ENCODE measurements at places on chromosomes 5 and 9. TPM values are rescaled to one million over a fixed set of nuclear protein-coding genes. Genes with fewer than 3 reads are reported as not detected.

Gene C9orf50
- 0.69 TPM for polyA plus RNA-seq

Gene PAPPA
- 2.9 TPM for polyA plus RNA-seq

Gene TAF11L10
- polyA plus RNA-seq: not detected

Gene PLPPR1
- polyA plus RNA-seq: 16.8 TPM

- DNase-seq: no peak
These were observed 576.5 kb downstream of the TLE1 start for GRCh38 chr9:81112627-81113452.

- DNase-seq: no peak
These were observed 81.5 kb upstream of the PANK3 start for GRCh38 chr5:168660691-168661090.

Gene SAXO1
- polyA plus RNA-seq: 0.29 TPM

Gene ANKDD1B
- 8.9 TPM for polyA plus RNA-seq

Gene GARIN3
- not detected for polyA plus RNA-seq

Measured in renal cortex interstitium (tissue), 15 donors.